Fibroblast of mammary gland (primary cell): ENCODE measurements at places on chromosomes 5 and 9.

DNA sequence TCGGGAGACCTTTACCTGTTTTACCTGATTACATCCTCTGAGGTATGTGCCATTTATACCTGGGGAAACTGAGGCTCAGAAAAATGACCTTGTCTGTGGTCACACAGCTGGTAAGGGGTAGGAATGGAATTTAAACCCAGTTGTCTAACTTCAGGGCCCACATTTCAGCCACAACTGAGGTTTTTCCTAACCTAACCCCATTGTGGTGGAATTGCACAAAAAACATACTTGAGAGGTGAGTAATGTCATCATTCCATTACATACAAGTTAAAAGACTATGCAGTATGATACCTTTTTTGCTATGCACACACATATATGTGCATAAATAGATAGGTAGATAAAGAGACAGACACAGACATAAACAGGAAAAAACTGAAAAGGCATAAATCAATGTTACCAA lies 14.1 kb downstream of the FGF1 start:
- peak; percentile 77 for DNase-seq

DNA sequence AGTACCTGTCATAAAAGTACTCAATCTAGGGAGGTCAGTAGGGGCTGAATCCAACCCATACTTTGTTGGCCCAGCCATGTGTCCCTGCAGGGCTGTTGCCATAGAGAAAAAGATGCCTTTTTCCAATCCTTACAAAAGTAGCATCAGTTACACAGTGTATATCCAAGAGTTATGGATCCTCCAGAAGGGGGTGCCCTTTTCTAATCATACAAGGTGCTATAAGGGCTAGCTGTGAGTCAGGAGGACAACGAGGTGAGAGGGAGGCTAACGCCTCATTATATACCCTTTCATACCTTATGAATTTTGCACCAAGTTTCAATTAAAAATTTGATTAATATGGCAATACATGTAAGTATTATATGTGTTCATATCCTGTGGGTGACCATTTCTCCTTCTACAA lies 4.8 kb downstream of the KIAA0825 start:
- peak; percentile 25 for DNase-seq

- no peak for DNase-seq
These were observed 3.4 kb upstream of the AMBP start for GRCh38 chr9:114081441-114082016.

GRCh38 chr5:150492621-150493020 lies 15.3 kb upstream of the NDST1 start:
- peak; percentile 82 for DNase-seq

GRCh38 chr5:138230261-138230660 lies 17.1 kb upstream of the CDC23 start:
- peak; percentile 47 for DNase-seq

- DNase-seq = no peak
These were observed 31.4 kb downstream of the GNAQ start for GRCh38 chr9:78000221-78000620.

- peak; percentile 39 for DNase-seq
These were observed 89.0 kb downstream of the RFX3 start for GRCh38 chr9:3436629-3437420.

DNA sequence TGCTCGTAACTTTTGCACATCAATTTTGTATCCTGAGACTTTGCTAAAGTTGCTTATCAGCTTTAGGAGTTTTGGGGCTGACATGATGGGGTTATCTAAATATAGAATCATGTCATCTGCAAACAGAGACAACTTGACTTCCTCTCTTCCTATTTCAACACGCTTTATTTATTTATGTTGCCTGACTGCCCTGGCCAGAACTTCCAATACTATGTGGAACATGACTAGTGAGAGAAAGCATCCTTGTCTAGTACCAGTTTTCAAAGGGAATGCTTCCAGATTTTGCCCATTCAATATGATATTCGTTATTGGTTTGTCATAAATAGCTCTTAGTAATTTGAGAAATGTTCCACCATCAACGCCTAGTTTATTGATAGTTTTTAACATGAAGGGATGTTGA lies 65.4 kb upstream of the CDH12 start:
- DNase-seq = no peak

GRCh38 chr5:142871363-142872193 lies 101.4 kb downstream of the ARHGAP26 start:
- DNase-seq = peak; percentile 57

DNA sequence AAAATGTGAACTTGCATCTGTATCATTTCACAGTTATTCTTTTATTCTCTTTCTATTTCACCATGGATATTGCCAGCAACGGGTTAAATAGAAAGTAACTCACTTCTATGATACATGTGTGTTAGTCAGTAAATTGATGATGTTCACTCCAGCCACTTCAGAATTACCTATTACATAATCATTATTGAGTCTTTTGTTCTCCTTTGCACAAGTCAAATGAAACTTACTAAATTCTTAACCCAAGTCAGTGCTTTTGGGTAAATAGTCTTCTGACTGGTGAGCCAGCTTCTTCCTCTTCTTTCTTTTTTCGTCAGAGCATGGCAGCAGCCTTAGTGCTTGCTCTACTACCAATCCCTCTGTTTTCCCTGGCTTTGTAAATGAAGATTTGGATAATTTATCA lies 344.3 kb downstream of the RAB3C start:
- no peak for DNase-seq

DNA sequence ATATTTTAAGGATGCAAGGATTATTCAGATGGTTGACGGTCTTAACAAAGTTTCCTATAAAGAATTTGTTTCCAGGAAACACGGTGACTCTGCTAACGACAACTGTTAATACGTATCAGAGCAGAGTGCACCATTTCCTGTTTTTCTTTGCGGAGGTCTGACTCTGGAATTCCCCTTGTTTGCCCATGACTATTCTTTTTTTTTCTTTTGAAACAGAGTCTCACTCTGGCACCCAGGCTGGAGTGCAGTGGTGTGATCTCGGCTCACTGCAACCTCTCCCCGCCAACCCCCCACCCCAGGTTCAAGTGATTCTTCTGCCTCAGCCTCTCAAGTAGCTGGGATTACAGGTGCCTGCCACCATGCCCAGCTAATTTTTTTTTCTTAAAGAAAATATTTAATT lies 115.9 kb downstream of the CDC42SE2 start:
- no peak for DNase-seq

DNA sequence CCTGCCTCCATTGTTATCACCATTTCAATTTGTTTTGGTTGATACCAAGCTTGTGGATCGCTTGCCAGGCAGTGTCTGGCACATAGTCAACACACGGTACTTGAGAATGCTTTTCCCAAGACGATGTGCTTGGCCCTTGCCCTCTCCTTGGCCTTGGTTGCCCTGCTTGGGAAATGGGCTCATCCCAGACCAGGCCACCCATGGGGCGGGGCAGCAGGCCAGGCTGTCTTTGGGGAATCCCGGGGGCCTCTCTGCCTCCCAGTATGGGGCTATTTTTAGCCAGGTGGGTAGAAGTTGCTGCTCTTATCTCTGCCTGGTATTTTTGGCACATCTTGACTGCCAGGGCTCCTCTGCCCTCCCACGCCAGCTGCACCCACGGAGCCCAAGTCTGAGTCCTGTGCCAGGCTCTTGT lies 49.9 kb downstream of the LMX1B start:
- DNase-seq = no peak

- peak; percentile 34 for DNase-seq
These were observed 4.6 kb upstream of the RASEF start for GRCh38 chr9:83067579-83067978.

DNA sequence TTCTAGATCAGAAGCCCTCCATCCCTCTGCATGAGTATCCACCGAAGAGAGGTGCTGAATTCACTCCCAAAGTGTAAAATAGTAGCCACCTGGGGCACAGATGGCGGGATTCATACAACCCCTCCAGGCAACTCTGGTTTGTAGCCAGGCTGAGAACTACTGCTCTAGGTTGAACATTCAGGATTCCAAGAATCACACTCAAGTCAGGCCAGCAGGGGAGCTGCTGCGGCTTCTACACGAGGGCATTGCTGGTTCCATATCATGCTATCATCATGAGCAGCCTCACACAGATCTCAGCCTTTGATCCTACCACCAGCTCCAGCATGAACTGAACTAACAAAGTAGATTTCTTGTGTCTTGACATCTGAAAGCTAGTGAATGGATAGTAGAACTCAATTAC lies 367.9 kb downstream of the DIRAS2 start:
- no peak for DNase-seq

DNA sequence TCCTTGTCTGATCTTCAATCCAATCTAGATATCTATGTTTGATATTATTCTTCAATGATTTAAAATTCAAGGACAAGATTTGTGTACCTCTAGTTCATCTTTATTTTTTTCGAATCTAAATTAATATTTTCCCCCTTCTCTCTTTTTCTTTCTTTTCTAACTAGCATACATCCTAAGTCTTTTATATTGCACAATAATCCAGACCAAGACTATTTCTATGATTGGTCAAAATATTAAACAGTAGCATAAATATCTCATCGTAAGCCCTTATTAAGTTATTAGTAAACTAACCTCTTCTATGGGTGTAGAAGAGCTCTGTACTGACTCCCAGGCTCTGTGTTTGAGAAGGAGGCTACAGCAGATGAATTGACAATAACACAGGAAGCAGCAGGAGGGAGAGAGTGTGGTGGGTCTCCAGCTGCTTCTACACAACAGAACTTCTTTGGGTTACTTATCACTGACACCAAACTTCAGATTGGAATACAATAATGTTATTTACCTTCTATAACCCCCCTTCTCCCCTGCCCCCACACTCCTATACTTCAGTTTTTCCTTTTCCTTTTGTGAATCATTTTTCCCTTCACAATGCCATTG lies 11.9 kb upstream of the PLCXD3 start:
- DNase-seq = no peak

- DNase-seq = no peak
These were observed 6.2 kb downstream of the NKX2-5 start for GRCh38 chr5:173228639-173229381.

DNA sequence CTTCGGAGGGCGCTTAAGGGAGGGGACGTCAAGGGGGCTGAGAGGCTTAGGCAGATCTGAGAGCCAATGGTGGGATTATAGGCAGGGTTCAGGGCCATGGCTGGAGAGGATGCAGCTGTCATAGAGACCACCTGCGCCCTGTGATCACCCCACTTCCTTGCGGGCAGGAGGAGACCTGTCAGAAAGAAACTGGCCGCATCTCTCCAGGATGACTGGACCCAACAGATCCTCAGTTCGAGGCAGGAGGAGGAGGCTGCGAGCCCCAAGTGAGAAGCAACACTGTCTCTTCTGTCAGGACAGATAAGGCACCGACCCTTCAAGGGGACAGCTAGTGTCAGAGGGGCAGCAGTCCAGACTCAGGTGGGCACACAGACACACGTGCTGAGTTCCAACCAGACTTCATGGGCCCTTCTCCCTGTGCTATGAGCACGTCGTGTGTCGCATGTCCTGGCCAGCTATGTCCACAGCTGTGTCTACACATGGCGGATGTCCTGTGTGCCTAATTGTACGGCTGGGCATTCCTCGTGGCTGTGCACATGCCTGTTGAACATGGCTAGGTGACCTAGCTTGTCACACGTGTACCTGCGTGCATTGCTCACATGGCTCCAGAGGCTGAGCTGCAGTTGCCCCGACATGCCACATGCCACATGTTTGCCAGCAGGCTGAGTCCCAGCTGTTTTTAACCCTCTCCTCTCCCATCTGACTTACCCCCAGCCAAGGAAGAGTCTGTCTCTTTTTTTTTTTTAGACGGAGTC lies 583 bp upstream of the AQP3 start:
- no peak for DNase-seq

- no peak for DNase-seq
These were observed 17.4 kb downstream of the GFI1B start for GRCh38 chr9:132995879-132996278.

- DNase-seq = peak; percentile 45
These were observed 297.4 kb upstream of the ZNF608 start for GRCh38 chr5:125043781-125044391.

DNA sequence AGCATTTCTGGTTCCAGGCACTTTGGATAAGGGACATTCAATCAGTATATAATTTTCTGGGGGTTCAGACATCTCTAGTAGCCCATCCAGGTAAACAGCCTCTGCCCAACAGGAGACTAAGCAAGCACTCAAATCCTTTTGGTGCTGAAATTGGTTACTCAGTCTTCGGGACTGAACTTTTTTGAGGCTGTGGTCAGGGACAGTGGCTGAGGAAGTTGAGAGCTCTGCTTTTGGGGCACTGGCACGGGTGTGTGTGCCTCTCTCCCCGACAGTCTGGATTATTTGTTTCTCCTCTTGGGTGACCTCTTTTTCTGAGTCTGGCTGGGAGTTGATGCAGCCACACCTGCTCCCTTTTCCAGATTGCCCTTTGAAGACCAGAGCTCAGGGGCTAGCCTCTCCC lies 47.6 kb downstream of the ACER2 start:
- DNase-seq = no peak

DNA sequence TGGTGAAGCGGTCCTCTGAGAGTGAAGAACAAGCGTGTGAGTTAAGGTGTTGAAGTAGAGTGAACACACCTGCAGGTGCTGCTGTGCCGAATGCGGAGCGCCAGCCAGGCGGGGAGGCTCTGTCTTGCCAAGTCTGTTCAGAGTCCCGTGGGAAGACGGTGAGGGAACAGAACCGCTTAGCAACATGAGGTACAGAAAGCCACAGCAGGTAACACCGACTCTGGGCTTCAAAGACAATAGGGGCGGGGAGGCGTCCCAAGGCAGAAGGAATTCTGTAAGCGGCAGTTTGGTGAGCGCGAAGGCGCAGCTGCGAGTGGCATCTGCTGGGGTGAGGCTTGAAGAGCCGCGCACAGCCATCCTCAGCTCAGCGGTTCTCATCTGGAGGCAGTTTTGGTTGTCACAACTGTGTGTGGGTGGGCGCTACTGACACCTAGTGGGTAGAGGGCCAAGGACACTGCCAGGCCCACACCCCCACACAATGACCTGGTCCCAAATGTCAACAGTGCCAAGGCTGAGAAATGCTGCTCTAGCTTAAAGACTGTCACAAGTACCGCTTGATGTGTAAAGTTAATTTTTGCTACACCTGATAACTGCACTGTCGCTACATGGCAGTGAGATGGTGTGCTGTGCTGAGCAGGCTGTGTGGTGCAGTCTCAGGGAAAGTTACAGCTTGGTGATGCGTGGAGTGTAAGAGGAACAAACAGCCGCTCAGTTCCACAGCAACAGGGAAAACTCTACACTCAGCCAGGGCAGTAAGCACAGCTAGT lies 67.4 kb upstream of the TBC1D9B start:
- peak; percentile 12 for DNase-seq

GRCh38 chr5:72108202-72109061 lies 1.2 kb downstream of the MAP1B start:
- peak; percentile 61 for DNase-seq

DNA sequence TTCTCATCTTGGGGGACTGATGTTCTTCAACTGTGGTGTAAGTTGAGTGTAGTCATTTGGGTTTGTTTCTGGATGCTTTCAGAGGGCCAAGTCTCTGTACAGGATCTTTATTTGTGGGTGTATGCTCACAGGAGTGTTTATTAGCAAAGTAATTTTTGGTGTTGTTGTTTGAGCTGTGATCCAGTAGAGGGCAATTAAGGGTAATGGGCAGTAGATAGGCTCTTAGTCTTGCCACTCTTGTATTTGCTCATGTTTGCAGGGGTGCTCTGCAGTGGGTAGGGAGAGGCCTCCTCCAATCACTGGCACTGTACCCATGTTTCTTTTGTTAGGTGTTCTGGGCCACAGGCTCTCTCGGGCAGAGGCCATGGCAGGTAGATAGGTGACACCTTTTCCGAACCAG lies 45.9 kb upstream of the ITGA2 start:
- peak; percentile 28 for DNase-seq

GRCh38 chr9:120184266-120184665 lies 395.7 kb downstream of the CDK5RAP2 start:
- DNase-seq = no peak
